ENCODE measurements at places on chromosomes 1 and 21.

DNA sequence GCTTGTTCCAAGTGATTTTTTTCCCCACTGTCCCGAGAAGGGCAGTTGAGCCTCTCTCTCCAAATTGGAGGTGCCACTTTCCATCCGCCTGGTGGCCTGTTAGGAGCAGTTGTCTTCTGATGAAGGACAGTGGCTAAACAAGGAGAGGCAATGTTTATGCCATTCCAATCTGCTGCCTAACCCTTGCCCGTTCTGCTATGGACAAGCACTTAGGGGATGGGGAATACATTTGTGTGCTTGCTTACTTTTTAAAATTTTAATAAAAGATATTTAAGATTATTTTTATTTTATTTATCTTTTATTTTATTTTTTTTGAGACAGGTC, 12.0 kb downstream of the COQ8A start:
- DNase-seq: no peak

GRCh38 chr21:45379901-45380330, 25.0 kb upstream of the COL18A1 start:
- DNase-seq: no peak

DNA sequence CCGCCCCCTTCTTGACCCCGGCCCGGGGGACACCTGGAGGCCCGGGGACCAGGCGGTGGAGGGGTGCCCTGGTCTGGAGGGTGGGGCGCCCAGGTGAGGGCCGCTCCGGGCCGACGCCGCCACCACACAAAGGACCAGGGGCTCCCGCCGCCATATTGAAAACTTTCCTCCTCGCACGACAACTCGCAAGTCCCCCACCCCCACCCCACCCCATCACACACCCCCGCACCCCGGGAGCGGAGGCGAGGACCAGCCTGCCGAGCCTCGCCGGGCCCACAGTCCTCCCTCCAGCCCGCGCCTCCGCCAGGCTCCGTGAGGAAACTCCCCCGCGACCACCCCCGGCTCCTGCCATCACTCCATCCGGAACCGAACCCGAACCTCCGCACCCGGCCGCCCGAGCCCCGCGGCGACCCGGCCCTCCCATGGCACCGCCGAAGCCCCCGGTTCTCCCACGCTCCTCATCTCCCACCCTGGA, 733 bp downstream of the KDM5B start:
- peak; percentile 18 for DNase-seq

GRCh38 chr1:209403921-209404320, 179.6 kb upstream of the CAMK1G start:
- no peak for DNase-seq

DNA sequence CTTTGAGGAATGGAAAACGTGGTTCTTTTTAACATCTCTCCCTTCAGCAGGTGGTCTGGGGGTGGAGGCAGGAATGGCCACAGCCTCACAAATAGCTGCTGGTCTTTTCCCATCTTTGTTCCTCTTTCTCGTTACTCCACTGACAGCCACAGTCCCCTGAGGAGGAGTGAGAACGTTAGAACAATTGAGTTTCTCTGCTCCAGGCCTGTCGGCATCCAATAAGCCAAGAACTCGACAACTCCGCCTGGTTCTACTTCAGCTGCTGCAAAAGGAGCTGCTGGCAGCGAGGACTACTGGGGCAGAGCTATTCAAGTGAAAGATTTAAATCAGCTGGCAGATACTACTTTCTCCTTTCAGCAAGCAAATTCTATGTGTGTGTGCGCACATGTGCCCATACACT, 169.5 kb upstream of the GALNT2 start:
- DNase-seq: no peak

GRCh38 chr1:91651243-91651642, 150.6 kb downstream of the CDC7 start:
- DNase-seq: no peak

DNA sequence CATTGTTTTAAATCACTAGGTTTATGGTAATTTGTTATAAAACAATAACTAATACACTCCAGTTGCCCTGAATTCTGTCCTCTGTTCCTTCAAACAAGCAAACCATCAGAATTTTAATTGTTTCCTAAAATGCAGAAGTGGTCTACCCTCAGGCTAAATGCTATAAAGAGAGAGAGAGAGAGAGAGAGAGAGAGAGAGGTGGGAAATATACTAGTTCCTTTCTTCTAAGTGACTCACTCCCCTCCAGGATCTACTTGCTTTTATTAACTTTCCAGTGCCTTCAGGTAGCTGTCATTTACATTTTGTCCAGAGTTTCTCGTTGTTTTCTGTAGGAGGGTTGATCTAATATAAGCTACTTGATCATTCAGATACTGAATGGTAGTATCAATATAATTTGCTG, 26.4 kb downstream of the LRRC53 start:
- DNase-seq: no peak

- DNase-seq: peak; percentile 17
Observed at GRCh38 chr1:163071405-163072255, 2.5 kb downstream of the RGS4 start.

DNA sequence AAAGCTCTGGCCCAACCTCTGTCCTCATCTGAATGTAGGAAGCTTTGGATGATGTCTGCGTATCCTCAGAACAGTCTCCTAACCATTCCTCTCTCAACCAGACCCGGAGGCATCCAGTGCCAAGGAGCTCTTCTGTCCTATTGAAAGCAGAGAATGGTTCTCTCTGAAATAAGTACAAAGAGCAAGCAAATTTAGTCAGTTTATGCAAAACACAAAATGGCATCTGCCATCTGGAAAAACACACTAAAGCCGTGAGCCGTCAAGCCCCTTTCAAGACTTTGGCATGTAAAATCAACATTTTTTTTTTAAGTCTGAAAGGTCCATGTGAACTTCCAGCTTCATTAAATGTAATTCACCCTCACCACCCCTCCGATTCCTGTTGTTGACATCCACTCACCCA, 21.7 kb upstream of the PROX1 start:
- DNase-seq: no peak

- no peak for DNase-seq
Observed at GRCh38 chr1:234398849-234399381, 25.7 kb downstream of the COA6 start.

GRCh38 chr1:179128520-179128919, 46.6 kb downstream of the TOR3A start:
- no peak for DNase-seq

- DNase-seq: no peak
Observed at GRCh38 chr1:103170609-103171008, 62.3 kb upstream of the COL11A1 start.

- DNase-seq: no peak
Observed at GRCh38 chr1:204455831-204456145, 38.8 kb downstream of the PIK3C2B start.

DNA sequence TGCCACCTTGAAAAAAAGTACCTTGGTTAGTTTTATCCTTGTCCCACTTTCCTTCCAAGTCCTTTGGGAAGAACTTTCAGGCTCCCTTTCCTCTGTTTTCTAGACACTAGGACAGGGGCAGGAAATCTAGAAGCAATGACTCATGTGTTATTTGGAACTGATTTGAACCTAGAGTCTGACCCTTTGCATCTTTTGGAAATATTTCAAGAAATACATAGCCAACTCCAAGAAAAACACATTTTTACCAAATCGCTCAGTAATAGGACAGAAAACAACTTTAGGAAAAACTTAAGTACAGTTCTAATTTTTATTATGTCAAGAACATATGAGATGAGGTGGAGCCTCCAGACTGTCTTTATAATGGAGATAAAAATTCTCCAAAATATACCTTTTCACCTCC, 292.4 kb downstream of the PTBP2 start:
- no peak for DNase-seq
